ENCODE measurements at places on chromosomes 5 and 9. TPM values are rescaled to one million over a fixed set of nuclear protein-coding genes. Genes with fewer than 3 reads are reported as not detected.

DNA sequence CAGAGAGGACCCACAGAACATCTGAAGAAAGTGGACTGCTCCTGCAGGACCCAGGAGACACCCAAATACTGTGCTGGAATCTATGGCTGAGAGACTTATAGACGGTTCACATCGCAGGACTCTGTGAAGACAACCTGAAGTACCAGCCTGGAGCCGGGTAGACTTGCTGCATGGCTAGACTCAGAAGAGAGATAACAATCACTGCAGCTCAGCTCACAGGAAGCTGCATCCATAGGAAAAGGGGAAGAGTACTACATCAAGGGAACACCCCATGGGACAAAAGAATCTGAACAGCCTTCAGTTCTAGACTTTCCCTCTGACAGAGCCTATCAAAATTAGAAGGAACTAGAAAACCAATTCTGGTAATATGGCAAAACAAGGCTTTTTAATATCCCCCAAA, 26.5 kb upstream of the TRIM36 start:
- no peaks in the 10 kb centered on the region for H3K36me3 ChIP-seq
- no peak overlapping the region for H3K4me3 ChIP-seq
- H3K4me1 ChIP-seq = no peaks in the 10 kb centered on the region
- DNase-seq = no peak

GRCh38 chr9:97908705-97909104, 13.6 kb downstream of the TRMO start:
- no peak for DNase-seq
- no peaks in the 10 kb centered on the region for H3K36me3 ChIP-seq

DNA sequence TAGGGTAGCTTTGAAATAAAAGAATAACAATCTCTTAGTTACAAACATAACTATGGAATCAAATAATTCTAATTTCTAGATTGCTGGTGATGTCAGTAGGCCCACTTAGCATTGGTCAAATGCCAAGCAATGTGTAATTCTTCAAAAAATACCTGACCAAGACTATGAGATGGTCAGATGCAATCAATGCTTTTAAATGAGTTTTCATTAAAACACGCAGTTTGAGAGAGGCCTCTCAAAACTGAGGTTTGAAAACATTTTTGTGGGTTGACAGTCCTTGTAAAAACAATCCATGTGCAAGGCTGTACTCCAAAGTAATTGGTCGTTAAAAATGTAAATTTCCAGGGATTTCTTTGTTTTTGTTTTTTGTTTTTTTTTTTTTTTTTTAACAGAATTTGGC, 1.2 kb upstream of the RLN2 start:
- no peaks in the 10 kb centered on the region for H3K27me3 ChIP-seq
- no peaks in the 10 kb centered on the region for H3K4me1 ChIP-seq
- no peak overlapping the region for H3K4me3 ChIP-seq

DNA sequence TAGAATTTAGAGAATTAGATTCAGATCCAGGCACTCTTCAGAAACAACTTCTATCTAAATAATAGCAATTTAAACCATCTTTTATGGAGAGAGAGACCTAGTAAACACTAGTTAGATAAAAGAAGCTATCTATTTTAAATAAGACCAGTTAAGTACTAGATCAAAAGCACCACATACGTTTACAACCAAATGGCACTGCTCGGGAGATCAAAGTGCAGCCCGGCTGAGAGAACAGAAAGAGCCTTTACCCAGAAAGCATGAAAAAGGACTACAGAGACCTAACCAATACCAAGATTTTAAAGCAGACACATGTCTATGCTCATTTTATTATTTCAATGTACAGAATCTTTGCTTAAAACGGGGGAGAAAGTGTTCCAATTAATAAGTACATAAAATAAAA, 30.8 kb downstream of the LIX1 start:
- no peak overlapping the region for H3K27ac ChIP-seq
- no peaks in the 10 kb centered on the region for H3K4me1 ChIP-seq
- DNase-seq = no peak
- no peaks in the 10 kb centered on the region for H3K36me3 ChIP-seq
- no peaks in the 10 kb centered on the region for H3K27me3 ChIP-seq
- H3K4me3 ChIP-seq = no peak overlapping the region

- H3K4me1 ChIP-seq = peaks cover 8% of the 10 kb centered on the region
- no peak for DNase-seq
- H3K4me3 ChIP-seq = no peak overlapping the region
- no peaks in the 10 kb centered on the region for H3K27me3 ChIP-seq
- H3K27ac ChIP-seq = no peak overlapping the region
Observed at GRCh38 chr5:137649228-137649935, 86.5 kb downstream of the KLHL3 start.

GRCh38 chr9:115333277-115334070, 215.5 kb upstream of the TNC start:
- no peak for DNase-seq
- peaks cover 5% of the 10 kb centered on the region for H3K4me1 ChIP-seq
- H3K4me3 ChIP-seq = no peak overlapping the region
- H3K27ac ChIP-seq = no peak overlapping the region
- H3K27me3 ChIP-seq = no peaks in the 10 kb centered on the region

DNA sequence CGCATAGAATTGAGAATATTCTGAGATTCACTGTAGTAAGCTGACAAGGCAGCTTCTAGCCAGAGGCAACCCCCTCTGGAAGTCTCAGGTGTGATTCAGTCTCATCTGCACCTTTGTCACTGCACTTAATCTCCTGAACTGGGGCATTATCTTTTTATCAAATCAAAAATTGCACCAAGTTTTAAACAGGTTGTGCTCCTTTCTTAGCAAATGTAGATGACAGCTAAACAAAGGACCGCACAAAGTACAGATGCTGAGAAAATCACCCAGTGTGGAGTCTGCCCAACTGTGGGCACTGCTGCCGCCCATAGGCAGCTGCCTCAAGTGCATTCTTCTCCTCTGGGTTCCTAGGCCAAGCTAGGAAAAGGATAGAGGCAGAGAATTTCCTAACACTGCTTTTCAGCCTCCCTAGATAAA, 51.1 kb downstream of the STARD4 start:
- no peak overlapping the region for H3K4me3 ChIP-seq
- no peaks in the 10 kb centered on the region for H3K36me3 ChIP-seq
- no peaks in the 10 kb centered on the region for H3K4me1 ChIP-seq
- DNase-seq = peak; percentile 23

DNA sequence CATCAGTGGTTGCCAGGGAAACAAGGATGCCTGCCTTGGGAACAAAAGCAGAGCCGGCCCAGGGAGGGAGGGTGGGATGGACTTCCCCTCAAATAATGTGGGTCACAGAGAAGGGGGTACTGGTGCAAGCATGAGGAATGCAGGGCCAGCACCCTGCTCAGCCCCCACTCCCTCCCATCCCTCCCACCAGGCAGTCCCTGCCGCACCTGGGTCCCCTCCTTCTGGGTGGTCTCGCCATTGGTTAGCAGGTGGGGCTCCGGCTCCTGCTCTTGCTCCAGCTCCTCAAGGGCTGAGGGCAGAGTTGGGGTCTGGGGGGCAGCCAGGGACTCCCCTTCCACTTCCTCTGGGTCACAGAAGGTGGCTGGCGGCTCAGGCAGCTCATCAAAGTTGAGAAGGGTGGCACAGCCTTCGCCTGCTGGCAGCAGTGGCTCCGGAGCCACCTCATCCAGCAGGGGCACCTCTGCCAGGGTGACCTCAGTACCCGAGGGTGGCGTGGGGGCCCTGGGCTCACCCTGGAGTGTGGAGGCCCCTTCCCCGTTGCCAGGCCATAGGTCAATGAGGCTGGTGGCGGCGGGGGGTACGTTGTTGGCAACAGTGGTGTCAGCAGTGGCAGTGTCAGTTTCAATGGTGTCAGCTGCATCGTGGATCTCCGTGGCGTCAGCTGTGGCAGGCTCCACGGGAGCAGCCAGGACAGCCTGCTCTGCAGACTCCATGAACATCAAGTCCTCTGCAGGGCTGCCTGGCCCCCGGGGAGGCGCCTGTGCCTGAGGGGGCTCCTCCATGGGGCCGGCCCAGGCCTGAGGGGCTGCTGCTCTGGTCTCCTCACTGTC, 11.5 kb downstream of the PRR7 start:
- H3K27ac ChIP-seq = no peak overlapping the region
- no peaks in the 10 kb centered on the region for H3K36me3 ChIP-seq
- H3K4me3 ChIP-seq = no peak overlapping the region
- DNase-seq = no peak

ATOX1 gene
- total RNA-seq = 144 TPM

DNA sequence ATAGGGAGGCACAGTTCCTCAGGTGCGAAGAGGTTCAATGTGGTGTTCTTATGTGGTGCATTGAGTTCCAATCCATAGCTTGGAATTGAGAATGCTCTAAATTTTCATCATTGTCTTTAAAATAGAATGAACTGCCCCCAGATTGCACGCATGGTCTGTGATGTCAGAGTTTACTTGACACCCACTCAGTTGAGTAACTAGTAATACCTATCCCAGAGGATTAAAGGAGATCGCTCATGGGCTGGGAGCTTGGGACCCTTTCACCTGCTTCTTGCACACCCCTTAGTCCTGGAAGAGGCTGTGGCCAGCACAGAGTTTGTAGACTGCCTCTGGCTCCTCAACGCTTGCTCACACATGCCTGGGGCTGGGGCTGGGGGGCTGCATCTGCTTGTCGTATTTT, 95.1 kb upstream of the OTULINL start:
- no peaks in the 10 kb centered on the region for H3K27me3 ChIP-seq
- no peak for DNase-seq
- no peak overlapping the region for H3K4me3 ChIP-seq
- H3K36me3 ChIP-seq = no peaks in the 10 kb centered on the region

DNA sequence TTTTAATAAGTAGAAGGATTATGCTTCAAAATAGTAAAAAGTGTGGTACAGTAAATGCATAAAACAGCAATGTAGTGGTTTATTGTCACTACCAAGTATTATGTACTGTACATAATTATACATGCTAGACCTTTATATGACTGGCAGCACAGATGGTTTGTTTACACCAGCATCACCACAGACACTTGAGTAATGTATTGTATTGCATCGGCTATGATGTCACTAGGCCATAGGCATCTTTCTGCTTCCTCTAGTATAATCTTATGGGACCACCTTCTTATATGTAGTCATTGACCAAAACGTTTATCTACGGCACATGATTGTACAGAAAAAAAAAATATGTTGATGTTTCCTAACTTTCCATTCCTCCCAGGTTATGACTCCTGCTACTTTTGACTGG, 31.9 kb upstream of the SSBP2 start:
- no peak overlapping the region for H3K4me3 ChIP-seq
- H3K27ac ChIP-seq = no peak overlapping the region

OGN gene
- 9.6 TPM for total RNA-seq

GRCh38 chr9:109290385-109290784, 30.5 kb downstream of the EPB41L4B start:
- H3K4me3 ChIP-seq = no peak overlapping the region
- no peaks in the 10 kb centered on the region for H3K27me3 ChIP-seq
- H3K4me1 ChIP-seq = peaks cover 7% of the 10 kb centered on the region
- H3K36me3 ChIP-seq = no peaks in the 10 kb centered on the region
- DNase-seq = no peak
- H3K27ac ChIP-seq = no peak overlapping the region

DNA sequence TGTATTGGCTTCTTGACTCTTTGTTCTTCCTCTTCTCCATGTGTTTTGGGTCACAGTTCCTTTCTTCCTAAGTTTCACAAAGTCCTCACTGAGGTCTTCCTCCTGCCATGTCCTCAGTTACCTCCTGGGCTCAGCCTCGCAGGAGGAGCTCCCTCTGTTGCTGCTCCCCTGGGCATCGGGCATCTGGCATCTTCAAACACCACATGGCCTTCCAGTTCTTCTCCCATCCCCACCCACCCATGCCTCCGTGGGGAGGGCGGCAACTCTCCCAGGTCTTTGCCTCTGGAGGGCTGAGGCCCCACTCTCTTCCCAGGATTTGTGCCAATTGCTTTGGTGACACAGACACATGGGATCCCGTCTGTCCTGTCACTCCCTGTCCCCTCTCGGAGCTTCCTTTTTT, 22.8 kb downstream of the MRPL36 start:
- no peaks in the 10 kb centered on the region for H3K4me1 ChIP-seq
- H3K36me3 ChIP-seq = no peaks in the 10 kb centered on the region
- H3K27ac ChIP-seq = no peak overlapping the region
- no peaks in the 10 kb centered on the region for H3K27me3 ChIP-seq
- no peak overlapping the region for H3K4me3 ChIP-seq
- no peak for DNase-seq

DNA sequence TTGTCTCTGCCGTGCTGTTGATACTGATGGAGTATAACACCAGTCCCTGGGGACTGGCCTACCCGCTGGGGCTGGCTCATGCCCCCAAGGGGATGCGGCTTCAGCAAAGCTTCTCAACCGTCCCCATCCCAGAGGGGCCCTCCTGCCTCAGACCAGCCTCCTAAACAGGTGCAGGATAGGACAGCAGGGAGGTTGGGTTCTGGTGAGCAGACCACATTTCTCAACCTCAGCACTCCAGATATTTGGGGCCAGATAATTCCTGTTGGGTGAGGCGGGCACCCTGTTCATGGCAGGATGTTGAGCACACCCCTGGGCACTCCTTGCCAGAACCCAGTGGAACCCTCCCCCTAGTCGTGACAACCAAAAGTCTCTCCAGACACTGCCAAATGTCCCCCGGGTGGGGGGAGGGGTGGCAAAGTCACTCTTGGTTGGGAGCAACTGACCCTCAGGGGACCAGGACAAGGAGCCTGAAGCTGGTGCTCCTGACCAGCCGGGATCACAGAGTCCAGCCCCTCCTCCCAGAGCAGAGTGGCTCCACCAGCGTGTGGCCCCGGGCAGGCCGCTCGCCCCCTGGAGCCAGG, 107.8 kb downstream of the ZNF354C start:
- no peak overlapping the region for H3K4me3 ChIP-seq
- H3K36me3 ChIP-seq = no peaks in the 10 kb centered on the region
- no peak for DNase-seq
- H3K27me3 ChIP-seq = no peaks in the 10 kb centered on the region

PCDHA13 gene
- 0.54 TPM for total RNA-seq

LHX6 gene
- 1.6 TPM for total RNA-seq

- no peaks in the 10 kb centered on the region for H3K27me3 ChIP-seq
- DNase-seq = no peak
- H3K4me1 ChIP-seq = peaks cover 9% of the 10 kb centered on the region
- no peak overlapping the region for H3K4me3 ChIP-seq
Observed at GRCh38 chr9:100052375-100052774, 46.4 kb downstream of the ERP44 start.

DNA sequence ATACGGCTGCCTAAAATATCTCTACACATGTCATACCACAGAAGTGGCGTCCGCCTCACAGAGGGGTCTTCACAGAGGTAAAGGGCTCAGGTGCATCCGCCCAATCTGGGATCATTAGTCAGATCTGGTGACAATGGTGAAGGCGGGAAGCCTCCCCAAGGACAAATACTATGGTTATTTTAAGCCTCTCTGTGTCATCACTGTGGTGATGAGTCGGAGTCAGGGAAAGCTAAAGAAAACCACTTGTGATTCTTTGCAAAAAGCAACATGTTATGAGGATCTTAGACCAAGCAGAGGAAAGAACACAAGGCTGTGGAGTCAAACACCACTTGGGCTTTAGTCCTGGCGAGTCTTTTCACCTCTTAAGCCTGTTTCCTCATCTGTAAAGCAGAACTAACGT, 190.4 kb downstream of the DRD1 start:
- H3K27ac ChIP-seq = no peak overlapping the region
- H3K36me3 ChIP-seq = no peaks in the 10 kb centered on the region
- H3K4me1 ChIP-seq = peaks cover 4% of the 10 kb centered on the region
- H3K4me3 ChIP-seq = no peak overlapping the region
- no peak for DNase-seq
- H3K27me3 ChIP-seq = no peaks in the 10 kb centered on the region

GRCh38 chr5:158499075-158499891, 600.4 kb downstream of the EBF1 start:
- H3K27me3 ChIP-seq = no peaks in the 10 kb centered on the region
- no peaks in the 10 kb centered on the region for H3K36me3 ChIP-seq

All from adrenal gland (tissue), 19 donors.